NCI-H187 (cell line): ENCODE measurements at places on chromosomes 7 and 10.

GRCh38 chr7:98286093-98286539 is 4.6 kb downstream of the BRI3 start:
- no peak for DNase-seq

- no peak for DNase-seq
Measured at GRCh38 chr10:131925716-131926115, 24.9 kb downstream of the PPP2R2D start.

DNA sequence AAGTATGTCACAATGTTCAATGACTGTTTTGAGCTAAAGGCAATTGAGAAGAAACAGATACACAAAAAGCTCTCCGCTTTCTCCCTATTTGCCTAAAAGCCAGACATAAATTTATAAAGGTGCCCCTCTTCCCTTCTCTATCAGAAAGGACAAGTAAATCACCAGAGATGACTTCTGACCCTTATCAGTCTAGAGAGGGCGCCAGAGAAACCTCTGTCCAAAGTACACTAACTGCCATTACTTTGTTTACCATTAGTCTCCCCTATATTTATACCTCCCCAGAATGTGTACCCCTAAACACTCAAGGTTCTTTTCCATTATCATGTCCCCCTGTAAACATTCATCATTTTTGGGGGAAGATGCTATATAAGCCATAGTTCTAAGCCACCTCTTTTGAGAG is 49.3 kb downstream of the TPK1 start:
- DNase-seq: no peak

DNA sequence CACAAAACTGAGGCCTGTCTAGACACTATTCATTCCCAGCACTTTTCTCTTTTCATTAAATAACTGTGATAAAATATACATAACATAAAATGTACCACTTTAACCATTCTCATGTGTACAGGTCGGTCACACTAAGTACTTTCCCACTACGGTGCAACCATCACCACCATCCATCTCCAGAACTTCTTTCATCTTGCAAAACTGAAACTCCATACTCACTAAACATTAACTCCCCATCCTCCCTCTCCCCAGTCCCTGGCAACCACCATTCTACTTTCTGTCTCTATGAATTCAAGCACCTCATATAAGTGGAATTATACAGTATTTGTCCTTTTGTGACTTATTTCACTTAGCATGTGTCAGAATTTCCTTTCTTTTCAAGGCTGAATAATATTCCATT is 53.0 kb downstream of the ARHGAP12 start:
- no peak for DNase-seq

DNA sequence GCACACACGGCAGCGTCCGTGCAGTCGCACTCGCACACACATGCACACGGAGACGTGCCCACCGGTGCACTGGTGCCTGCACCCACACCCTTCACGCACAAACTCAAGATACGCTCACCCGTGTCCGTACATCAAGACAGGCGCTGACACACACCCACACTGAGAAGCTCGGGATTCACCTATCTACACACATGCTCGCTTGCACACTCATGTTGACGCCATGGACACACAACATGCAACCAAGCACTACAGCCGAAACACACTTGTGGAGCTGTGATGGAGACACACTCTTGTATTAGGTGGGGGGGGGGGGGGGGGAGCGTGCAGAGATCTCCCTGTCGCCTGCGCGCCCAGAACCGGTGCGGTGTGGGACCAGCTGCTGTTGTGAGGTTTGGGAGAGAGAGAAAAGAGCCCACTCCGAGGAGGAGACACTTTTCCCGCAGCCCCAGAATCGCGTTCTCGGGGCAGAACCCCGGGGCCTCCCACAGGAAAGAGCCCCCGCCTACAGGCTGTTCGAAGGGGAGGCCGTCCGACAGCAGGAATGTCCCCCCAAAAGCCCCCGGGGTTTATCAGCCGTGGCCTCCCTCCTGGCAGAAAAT is 605 bp upstream of the NFKB2 start:
- DNase-seq: no peak

- DNase-seq: no peak
Measured at GRCh38 chr7:101868191-101868950, 50.9 kb downstream of the CUX1 start.

- no peak for DNase-seq
Measured at GRCh38 chr10:70458329-70459060, 17.0 kb upstream of the NODAL start.

DNA sequence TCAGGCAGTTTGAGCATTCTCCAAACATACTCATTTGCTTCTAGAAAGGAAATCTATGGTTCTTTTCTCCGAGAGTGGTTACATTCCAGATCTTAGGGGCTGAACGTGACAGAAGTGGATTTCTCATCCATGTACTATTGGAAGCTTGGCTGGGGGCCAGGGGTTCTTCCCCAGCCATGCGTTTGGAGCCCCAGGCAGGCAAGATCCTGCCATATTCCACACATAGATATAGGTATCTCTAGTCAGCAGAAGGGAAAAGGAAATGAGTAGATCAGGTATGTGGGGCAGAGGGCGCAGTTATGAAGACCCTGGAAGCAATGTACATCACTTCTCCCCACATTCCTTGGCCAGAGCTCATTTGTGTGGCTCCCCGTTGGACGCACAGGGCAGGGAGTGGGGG is 299.8 kb downstream of the CCDC3 start:
- no peak for DNase-seq

DNA sequence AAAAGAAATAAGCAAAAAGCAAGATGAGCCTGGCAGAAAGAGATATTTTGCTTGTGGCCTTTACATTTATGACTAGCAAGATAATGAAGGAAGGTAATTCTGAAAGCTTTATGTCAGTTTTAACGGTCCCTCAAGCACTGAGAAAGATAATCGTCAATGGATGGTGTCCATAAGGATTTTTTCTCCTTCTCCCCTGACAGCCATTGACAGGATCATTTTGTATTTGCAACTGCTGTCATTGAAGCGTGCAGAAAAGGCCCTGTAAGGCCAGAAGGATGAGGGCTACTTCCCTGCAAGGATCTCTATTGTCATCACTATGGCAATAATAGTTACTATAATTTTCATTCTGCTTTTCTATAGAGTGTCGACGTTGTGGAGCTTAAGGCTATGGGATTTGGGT is 994 bp upstream of the LRGUK start:
- no peak for DNase-seq

DNA sequence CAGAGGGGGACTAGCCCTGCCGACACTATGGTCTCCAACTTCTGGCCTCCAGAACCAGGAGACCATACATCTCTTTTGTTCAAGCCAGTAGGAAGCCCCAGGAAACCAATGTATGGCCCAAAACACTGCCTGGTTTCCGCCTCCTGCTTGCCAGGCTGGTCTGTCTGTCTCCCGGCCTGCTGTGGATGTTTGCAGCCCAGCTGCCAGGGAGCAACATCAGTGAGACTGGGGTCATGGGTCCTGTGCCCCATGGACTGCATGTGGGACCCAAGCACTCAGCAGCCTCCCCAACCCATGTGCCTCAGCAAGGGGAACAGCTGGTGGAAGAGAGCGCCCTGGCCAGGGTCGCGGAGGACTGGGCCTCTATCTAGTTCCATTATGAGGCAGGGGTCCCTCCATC is 33.4 kb upstream of the NUB1 start:
- DNase-seq: no peak

DNA sequence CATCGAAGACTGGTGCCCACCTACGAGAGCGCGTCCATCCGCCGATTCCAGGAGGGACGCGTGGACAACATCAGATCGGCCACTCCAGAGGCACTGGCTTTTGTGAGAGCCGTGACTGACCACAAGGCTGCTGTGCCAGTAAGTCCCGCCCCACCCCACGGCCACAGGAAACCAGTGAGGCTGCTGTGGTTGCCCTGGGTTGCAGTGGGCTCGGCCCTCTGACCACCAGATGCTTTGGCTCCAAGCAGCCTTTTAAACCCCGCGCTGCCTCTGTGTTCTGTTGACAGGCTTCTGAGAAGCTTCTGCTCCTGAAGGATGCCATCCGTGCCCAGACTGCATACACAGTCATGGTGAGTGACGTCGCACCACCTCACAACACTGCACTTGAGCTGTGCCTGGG is 24.4 kb upstream of the C10orf53 start:
- DNase-seq: no peak

DNA sequence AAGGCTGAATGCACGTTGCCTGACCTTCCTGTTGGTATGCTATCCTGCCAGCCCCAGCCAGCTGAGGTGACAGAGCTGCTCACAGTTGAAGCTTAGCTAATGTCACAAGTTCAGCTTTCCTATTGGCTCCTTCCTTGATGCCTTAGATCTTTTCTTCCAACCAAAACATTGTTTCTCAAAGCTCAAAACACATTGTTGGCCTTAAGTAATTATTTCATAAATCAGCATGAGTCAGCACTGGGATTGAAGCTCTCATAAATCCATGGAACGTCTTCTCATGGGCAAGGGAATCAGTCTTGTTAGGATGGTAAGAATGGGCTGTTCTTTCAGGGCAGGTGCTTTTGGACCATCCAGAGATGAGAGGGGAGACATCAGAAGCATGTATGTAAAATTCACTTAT is 128.1 kb upstream of the SAMD8 start:
- no peak for DNase-seq

- DNase-seq: no peak
Measured at GRCh38 chr7:71974611-71975010, 437.5 kb downstream of the CALN1 start.
